ENCODE measurements at places on chromosomes 11 and 22.

GRCh38 chr11:85541683-85542082, 85.5 kb downstream of the DLG2 start:
- no peak for DNase-seq

DNA sequence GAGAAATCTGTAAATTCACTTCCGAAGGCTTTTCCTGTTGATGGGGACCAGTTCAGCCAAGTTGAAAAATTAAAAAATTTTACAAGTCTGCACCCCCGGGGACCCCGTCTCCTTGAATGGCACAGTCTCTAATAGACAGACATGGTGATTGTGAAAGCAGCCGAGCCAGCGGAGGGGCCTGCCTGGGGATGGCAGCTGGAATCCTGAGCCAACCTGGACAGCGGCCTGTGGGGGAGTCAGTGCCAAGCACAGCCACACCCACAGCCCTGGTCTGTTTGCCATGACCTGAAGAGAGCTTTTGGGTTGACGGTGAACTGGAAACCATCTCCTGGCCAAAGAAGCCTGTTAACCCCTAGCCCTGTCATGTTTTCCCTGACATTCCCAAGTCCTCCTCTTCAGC, 64.7 kb downstream of the PARVG start:
- no peak for DNase-seq

DNA sequence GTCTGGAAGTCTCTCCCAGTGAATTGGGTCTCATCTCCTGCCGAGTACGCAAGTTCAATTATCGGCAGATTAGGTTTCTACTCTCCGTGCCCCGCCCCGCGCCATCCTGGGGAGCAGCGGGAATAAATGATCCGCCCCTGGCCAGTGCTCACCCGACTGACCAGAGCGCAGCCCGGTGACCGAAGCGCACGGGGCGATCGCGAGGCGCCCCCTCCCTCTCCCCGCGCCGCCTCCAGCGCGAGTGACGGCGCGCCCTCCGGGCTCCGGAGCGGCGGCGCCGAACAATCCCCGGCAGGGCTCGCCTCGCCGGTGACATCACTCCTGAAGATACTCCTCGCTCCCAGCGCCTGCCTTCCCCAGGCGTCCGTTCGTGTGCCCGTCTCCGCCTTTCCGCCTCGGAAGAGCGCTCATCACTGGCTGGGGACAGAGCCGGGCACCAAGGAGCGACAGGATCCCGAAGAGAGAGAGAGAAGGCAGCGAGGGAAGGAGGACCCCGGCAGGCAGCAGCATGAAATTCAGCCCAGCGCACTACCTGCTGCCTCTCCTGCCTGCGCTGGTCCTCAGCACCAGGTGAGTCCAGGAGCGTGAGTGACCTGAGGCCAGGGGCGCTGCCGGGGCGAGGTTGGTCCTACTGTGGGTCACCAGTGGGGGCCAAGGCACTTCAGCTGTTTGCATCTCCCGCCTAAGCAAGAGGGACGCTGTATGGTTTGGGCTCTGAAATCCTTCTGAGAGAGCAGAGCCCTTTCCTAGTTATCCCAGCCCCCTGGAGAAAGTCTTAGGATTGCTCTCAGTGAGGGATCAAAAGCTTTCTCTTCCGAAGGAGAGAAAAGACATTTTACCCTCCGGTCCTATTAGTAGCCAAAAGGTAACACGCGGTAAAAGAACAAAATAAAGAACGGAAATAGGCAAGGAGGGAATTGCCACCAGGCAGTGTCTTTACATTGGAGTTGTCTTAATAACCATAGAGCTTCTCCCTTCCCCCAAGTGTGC, at the start of gene LUZP2:
TSS of gene LUZP2 (plus strand) at position 318 of the 990 bp plus-strand sequence.
- DNase-seq: peak; percentile 77

- DNase-seq: peak; percentile 68
These were observed 17.3 kb upstream of the SLC29A2 start for GRCh38 chr11:66388780-66389386.

DNA sequence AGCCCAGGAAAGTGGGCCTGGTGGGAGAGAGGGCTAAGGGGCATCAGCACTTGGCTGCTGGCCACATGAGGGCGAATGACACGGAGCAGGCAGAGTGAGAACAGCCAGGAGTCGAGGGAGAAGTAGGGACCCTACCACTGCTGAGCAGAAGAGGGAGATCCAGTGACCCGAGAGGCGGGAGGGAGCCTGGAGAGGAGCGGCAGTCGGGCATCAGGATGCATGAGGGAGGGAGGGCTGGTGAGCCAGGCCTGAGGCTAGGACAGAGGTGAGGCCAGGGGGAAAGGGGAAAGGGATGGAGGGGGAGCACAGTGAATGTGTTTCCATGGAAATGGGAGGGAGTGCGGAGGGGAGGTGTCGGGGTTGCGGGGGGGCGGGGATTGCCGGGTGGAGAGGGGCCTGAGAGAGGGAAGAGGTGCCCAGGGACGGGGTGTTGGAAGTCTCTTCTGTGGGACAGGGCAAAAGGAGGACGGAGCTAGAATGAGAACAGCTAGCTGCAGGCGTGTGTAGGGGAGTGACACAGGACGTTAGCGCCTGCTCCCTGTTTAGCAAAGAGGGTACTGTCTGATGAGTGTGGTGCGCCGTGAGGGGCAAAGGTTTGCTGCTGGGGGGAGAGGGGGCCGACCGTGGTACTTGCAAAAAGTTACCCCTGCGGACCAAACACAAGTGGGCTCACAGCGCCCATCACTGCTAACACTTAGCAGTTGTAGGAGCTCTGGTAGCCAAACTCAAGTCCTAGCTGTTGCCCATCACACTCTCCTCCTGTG, 37.1 kb upstream of the WNT11 start:
- DNase-seq: peak; percentile 52

- no peak for DNase-seq
These were observed 23.1 kb downstream of the OR2AT4 start for GRCh38 chr11:75073459-75074190.

GRCh38 chr22:37499027-37499707, 13.0 kb upstream of the MFNG start:
- DNase-seq: no peak

GRCh38 chr11:86211619-86212018, 32.9 kb upstream of the EED start:
- DNase-seq: no peak

DNA sequence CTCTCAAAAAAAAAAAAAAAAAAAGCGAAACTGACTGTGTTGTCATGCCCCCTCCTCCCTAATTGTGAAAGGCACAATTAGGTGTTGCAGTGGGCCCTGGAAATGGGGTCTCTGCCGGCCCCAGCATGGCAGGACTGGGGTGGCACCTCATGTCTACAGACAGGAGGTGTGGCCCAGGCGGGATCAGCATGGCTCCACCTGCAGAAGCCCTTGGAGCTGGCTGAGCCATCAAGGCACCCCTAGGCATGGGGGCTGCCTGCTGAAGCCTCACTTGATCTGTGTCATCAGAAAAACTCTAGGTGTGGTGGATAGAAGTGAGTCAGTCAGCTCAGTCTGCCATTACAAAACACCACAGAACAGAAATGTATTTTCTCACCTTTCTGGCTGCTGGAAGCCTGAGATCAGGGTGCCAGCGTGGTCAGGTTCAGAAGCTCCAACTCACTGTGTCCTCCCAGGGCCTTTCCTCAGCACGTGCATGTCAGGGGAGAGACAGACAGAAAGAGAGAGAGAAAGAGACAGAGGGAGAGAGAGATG, 10.1 kb upstream of the B4GALNT4 start:
- DNase-seq: no peak

GRCh38 chr11:1847006-1847735, 5.7 kb upstream of the LSP1 start:
- no peak for DNase-seq

- no peak for DNase-seq
These were observed 176.1 kb upstream of the NCAM1 start for GRCh38 chr11:112785149-112785548.

DNA sequence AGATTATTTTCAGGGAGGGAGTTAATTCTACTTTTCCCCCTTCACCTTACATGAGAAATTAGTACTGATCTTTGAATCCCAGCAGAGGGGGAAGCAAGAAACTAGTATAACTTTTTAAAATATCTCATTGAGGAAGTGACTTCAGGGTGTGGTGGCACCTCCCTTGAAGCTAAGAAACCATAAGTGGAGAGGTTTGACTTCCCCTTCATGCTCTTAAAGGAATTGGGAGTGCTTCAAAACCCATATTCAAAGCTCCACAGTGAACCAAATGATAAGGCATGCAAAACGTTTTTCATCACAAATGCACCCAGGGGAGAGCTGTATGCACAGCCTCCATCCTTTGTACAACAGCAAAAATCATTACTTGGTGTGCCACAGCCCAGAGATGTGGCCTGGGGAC, 540 bp downstream of the MS4A14 start:
- DNase-seq: no peak

GRCh38 chr11:127118811-127119210, 118.2 kb upstream of the KIRREL3 start:
- no peak for DNase-seq

All from nephron progenitor cell (in vitro differentiated cells).